ENCODE measurements at places on chromosomes 7 and 10.

GRCh38 chr7:158432369-158433341 lies 155.0 kb downstream of the PTPRN2 start:
- DNase-seq: peak; percentile 70

- DNase-seq: no peak
Observed at GRCh38 chr7:20328692-20329091, 2.0 kb upstream of the ITGB8 start.

- peak; percentile 38 for DNase-seq
Observed at GRCh38 chr10:92290076-92290836, 622 bp downstream of the CPEB3 start.

DNA sequence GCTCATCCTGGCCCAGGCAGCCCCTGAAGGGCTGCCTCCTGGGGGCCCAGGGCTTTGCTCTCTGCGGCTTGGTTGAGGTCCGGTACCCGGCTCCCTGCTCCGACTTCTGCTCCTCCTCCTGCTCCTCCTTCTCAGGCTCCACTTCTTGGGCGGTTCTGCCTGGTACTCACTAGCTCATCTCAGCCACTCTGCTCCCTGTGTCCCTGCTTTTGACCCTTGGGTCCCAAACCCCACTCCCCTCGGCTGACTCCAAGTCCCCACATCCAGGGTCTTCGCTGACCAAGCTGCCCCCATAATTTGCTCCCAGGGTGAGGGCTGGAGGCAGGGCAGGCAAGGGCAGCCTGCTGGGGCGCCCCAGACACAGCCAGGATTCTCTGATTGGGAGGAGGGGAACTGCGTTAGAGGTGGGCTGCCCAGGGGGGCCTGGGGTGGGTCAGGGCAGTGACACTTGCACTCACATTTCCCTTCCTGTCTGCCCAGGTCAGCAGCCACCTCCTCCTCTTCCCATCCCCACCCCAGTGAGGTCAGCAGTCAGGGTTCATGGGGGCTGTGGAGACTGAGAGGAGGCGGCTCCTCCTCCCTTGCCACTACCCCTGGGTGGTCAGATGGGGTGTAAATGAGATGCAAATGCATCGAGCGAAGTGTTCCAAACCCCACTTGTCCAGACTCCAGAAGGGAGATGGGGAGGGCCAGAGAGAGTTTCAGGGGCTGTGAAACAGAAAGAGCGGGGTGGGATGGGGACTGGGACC lies 2.2 kb downstream of the SMARCD3 start:
- no peak for DNase-seq

- no peak for DNase-seq
Observed at GRCh38 chr10:42999385-43000020, 77.4 kb upstream of the RET start.

- no peak for DNase-seq
Observed at GRCh38 chr7:30272126-30272525, 12.3 kb upstream of the ZNRF2 start.

DNA sequence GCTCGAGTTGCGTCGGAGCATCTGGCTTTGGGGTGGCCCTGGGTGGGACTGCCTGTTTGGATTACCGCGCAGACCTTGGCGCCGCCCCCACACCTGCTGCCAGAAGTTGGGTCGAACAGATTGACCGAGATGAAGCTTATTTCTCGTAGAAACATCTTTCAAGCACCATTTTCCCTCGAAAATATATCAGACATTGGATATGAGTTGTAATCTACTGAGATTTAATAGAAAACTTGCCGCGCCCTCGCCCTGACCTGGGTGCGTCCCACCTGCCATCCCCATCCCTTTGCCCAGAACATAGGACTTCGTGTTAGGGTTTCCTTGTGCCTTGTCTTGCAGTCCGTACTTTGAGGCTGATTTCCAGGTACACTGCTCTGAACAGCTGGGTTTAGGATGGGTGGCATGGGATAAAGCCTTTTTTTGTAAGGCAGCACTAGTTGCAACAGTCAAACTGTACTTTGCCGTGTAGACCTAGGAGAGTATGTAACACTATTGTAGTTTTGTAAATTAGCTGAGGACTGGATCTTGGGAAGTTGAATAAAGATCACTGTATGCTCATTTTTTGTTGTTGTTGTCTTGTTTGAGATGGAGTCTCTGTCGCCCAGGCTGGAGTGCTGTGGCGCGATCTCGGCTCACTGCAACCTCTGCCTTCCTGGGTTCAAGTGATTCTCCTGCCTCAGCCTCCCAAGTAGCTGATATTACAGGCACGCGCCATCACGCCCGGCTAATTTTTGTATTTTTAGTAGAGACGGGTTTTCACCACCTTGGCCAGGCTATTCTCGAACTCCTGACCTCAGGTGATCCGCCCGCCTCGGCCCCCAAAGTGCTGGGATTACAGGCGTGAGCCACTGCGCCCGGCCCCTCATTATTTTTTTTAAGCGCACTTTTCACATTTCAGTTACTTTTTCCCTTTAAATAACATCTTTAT lies 978 bp downstream of the OGDH start:
- no peak for DNase-seq

DNA sequence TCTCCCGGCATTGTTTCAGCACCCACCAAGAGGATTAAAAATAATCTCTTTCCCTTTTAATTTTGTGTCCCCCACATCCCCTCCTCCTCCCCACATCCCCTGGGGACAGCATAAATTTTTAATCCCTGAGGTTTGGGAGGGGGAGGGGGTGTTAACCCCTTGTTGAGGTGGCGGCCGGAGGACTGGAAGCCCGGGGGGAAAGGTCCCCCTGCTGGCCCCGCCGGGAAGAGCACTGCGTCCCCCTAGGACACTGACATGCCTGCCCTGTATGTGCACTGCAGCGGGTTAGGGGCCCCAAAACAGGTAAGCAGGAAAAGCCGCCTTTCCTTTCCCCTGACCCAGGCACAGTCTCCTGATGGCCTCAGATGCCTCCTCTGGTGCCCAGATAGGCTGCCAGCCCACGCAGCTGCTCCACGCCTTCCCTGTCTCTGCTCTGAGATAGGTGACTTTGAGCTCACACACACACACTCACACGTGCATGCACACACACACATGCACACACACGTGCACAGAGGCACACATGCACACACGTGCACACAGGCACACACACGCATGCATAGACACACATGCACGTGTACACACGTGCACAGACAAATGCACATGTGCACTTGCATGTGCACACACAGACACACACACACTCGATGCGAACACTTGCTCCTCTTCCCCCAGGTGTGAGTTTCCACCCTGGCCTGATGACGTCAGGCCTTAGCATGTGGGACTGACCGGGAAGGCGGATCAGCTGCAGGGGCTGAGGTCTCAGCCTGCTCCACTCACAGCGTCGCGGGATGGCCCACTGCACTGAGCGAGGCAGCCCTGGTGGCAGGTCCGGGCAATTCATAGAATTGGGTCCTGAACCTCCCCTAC lies 12.3 kb downstream of the CNPY1 start:
- DNase-seq: no peak

GRCh38 chr7:149818536-149818840 lies 19.7 kb upstream of the ZNF862 start:
- no peak for DNase-seq

GRCh38 chr10:89360157-89360556 lies 17.7 kb upstream of the IFIT1B start:
- peak; percentile 15 for DNase-seq

GRCh38 chr7:20153999-20154398 lies 63.2 kb downstream of the MACC1 start:
- no peak for DNase-seq

GRCh38 chr10:11884706-11885423 lies 61.7 kb downstream of the PROSER2 start:
- no peak for DNase-seq

- no peak for DNase-seq
Observed at GRCh38 chr7:48452218-48452617, 281.0 kb downstream of the ABCA13 start.

GRCh38 chr7:148535217-148535616 lies 55.3 kb upstream of the C7orf33 start:
- peak; percentile 11 for DNase-seq

GRCh38 chr10:74896788-74897527 lies 70.6 kb downstream of the KAT6B start:
- DNase-seq: no peak

- DNase-seq: no peak
Observed at GRCh38 chr10:133197786-133198185, 32.2 kb upstream of the UTF1 start.

GRCh38 chr10:43814663-43815062 lies 166.0 kb upstream of the ZNF32 start:
- no peak for DNase-seq

DNA sequence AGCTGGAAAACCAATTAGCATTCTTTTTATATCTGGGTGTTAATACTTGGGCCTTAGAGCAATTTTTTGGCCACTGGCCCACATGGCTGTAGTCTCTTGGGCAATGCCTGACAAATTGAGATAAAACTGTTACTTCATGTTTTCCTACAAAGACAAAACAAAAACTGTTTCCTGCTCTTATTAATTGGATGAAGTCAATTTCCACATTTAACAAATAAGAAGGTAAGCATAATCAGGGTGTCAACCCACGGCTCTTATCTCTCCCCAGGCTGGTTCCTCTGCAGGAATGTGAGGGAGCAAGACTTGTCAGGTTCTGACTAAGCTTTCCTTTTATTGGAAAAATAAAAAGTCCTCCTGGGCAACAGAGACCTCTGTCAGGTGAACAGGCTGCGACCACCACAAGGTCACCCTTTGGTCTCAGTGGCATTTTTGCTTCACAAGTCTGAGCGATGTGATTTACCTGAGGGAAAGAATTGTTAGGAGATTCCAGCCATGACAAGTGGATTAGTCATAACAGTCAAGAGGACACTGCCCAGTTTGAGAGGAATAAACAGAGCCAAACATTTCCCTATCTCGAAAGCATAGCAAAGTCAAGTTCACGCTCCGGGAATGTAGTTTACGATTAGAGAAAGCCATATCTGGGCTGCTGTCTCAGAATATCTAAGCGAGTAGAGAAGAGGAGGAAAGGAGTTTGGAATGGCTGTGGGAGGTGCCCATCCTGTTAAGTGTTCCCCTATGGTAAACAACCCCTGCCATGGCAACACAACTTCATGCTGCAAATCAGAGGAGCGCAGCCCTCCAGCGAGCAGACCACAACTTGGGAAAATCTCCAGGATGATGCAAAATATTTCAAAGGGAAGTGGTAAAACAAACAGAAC lies 144.4 kb downstream of the TES start:
- peak; percentile 98 for DNase-seq

- DNase-seq: no peak
Observed at GRCh38 chr10:33120700-33121099, 162.7 kb upstream of the ITGB1 start.

DNA sequence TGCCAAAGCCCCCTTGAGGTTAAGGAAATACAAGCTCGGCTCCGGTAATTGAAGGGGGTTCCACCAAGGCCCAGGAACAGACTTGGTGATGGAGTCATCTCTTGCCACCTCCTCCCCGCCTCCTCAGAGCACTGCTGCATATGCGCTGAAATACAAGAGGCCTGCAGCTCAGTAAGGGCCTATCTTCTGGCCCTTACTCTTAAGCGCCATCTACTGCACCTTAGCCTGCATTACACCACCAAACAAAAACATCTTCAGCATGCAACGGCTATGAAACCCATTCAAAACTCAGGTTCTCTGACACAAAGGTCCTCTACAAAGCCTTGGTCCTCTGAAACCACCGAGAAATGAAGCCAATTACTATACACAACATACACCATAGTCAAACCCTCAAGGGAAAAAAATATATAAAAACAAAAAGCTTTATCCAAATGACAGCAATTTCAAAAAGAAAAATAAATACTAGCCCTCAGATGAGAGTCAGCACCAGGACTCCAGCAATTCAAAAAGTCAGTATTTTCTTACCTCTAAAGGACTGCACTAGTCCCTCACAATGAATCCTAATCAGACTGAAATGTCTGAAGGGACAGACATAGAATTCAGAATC lies 176.8 kb upstream of the TBX20 start:
- DNase-seq: peak; percentile 33

- DNase-seq: no peak
Observed at GRCh38 chr7:158407581-158408317, 179.9 kb downstream of the PTPRN2 start.

DNA sequence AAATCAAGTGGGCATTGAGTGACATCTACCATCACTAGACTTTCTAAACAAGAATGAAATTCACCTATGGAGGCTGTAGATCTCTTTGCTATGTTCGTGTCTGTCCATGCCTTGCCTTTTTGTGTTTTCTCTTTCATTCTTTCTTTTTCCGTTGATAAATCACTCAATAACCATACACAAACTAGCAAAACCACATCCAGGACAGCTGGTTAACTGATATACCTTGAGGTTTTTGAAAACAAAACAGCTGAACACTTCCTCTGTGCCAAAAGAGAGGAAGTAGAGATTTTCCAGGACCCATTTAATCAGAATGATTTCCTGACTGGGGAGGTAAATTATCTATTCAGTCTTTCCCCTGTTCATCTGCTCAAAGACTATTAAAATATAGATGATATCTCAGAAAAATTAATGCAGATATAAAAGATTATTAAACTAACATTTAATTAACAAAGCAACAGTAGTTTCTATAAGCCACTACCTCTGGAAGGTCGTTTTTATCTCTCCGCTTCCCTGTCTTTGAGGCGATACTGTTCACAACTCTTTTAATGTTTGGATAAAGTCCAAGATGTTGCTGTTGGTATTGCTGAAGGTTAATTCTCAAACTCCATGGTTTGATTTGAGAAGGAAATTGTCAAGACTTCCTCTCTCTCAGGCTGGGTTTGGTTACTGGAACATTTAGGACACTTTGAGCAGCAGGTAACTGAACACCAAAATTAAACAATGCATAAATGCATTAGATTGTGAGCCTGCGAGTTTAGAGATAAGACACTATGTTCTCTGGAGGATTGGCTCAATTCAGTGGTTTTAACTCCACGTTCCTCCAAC lies 24.4 kb upstream of the C10orf67 start:
- DNase-seq: peak; percentile 33

GRCh38 chr7:111516612-111517011 lies 45.7 kb downstream of the IMMP2L start:
- DNase-seq: no peak

DNA sequence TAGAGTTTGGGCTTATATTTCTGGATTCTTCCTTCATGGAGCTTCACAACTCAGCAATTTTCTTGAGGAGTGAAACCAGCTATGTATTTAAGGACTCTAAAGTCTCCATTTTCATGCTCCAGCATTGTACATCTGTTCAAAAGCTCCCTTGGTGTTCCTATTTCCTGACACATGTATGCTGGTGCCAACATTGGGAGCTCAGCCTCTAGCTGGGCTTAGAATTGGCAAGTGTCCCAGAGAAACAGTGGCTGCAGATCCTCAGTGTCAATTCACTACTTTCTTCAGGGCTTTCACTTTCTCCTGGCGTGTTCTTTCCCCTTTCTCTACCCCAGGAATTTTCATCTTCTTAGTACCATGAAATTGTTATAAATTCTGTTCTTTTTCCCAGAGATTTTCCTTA lies 103.1 kb downstream of the ZNF467 start:
- DNase-seq: no peak

- DNase-seq: no peak
Observed at GRCh38 chr10:86372784-86373239, 6.2 kb upstream of the GRID1 start.

DNA sequence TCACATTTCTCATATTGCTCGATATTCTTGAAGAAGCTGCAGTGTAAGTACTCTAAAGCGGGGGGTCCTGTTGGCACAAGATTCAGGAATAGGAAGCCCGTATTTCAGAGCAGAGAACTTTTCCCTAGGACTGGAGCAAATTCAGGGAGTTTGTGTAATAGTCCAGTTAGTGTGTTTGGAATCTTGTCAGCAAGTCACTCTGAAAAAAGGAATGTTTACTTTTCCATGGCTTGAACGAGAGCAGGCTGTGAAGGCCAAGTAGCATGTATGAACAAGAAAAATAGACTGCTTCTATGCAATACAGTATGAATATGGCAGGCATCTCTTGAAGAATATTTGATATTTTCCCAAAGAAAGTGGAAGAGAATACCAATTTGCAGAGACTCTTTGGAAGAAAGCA lies 39.8 kb downstream of the CDC123 start:
- no peak for DNase-seq

GRCh38 chr7:122383934-122384333 lies 79.4 kb upstream of the FEZF1 start:
- DNase-seq: no peak
